ENCODE measurements at places on chromosomes 4 and X.

DNA sequence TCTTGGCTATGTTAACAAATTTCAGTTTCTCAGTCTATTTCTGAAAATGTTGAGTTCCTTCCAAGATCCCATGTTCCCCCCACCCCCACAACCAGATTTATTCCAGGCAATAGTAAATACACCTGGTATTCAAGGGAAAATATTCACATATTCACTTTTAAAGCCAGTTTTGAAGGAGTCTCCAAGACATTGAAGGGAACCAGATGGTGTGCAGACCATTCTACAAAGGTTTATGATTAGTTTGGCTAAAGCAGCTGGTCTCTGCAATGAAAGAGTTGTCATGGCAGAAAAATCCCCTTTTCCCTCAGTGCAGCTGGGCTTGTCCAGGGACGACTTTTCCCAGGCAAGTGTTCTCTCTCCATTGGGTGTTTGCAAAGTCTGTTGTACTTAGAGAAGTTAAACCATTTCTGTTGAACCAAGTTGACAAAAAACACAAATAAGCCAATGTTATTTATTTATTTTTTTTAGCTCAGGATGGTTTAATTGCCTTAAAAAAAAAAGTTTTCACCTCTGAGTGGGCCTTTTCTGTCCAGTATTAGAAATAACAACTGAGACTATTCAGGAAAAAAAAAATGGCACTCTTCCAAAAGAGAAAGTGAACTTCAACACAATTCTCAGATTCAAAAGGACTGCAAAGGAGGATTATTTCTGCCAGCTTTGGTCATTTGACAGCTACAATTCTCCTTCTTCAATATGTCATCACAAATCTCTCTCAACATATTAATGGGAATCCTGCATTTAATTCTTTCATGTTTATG lies 410.6 kb downstream of the IL1RAPL1 start:
- no peak for DNase-seq

- DNase-seq: no peak
These were observed 99.8 kb upstream of the TSPAN5 start for GRCh38 chr4:98758182-98758581.

DNA sequence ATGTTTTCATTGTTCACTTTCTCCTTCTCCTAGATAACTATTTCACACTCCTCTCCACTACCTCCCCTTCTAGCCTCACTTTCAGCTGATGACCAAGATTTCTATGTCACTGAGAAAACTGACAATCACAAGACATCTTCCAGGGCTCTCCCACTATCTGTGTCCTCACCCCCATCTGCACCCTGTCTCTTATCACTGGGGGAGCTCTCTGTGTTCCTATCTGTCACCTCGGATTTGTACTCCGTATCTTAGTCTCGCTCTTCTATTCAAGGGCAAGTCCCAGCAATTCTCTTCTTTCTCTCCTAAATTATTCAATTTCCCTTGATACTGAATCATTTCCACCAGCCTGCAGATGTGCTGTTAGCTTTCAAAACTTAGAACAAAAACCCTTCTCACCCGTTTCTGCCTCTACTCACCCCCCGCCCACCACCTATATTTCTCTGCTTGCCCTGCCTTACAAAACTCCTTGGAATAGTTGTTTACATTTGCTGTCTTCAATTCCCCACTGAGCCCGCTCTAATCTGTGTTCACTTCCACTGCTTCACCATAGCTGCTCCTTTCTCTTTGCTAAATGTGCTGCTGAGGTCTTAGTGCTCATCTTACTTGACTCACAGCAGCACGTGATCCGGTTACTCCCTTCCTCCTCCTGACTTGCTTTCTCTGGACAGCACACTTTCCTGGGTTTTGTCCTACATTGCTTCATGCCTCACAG lies 293.2 kb downstream of the UNC5C start:
- peak; percentile 6 for DNase-seq

DNA sequence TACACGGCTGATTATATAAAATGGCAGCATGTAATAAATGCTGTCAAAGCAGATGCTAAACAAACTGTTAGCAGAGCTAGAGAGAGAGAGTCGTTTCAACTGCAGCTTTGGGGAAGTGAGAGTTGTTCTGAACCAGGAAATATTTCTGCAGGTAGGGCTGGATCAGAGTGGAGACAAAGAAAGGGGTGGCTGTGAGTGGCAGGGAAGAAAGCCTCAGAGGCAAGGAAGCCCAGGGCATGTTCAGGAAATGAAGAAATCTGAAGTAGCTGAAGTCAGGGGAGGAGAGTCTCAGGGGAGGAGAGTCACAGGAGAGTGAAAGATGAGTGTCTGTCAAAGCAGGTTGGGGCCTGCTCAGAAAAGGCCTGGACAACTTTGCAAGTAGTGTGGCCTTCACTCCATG lies 48.4 kb upstream of the RPS6KA3 start:
- no peak for DNase-seq

DNA sequence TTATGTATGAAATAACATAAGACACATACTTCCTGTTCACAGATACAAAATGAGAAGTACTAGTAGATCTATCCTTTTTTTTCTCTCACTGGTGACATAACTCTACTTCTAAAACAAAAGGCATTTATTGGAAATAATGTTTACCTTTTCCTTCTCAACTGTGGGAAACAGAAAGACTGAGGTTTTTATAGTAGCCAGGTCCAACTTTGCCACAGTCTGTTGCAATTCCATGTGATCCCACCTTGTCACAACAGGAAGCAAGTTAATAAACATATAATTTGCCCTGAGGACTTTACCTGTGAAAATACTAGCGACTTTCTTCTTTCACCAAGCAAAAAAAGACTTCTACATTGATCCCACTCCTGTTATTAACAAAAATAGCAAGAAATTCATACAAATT lies 475.8 kb downstream of the PDGFC start:
- DNase-seq: no peak

GRCh38 chr4:57043347-57044251 lies 64.9 kb downstream of the POLR2B start:
- DNase-seq: no peak

DNA sequence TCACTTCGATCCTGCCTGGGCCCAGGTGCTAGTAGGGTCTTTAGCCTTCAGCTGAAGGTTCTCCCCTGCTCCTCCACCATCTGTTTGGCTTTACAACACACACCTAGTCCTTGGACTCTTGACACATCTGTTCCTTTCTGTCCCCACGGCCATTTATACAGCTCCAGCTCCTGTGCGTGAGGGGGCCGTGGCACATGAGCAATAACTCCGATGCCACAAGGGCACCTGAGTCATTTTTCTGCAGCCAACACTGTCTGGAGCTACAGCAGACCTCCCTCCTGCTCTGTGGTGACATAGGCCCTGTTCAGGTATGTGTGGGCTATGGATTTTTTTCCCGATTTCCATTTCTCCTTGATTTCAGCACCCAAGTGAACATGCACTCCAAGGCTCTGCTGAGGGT lies 44.7 kb upstream of the BCOR start:
- no peak for DNase-seq

DNA sequence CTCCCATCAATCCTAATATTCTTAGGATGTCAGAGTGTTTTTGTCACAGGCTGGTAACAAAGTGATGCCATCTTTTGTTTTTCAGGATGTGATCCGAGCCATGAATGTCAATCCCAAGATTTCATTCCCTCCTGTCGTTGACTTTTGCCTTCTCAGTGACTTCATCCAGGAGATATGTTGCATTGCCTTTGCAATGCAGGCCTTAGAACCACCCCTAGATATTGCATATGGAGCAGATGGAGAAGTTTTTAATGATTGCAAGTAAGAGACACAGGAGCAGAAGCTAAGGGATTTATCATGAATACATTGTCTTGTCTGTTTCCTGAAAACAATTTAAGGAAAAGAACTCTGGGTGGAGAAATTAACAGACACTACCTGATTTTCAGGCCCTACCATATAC lies 28.6 kb downstream of the SPATA18 start:
- DNase-seq: no peak

- DNase-seq: no peak
These were observed 141.9 kb upstream of the STK26 start for GRCh38 chrX:131881194-131881593.

DNA sequence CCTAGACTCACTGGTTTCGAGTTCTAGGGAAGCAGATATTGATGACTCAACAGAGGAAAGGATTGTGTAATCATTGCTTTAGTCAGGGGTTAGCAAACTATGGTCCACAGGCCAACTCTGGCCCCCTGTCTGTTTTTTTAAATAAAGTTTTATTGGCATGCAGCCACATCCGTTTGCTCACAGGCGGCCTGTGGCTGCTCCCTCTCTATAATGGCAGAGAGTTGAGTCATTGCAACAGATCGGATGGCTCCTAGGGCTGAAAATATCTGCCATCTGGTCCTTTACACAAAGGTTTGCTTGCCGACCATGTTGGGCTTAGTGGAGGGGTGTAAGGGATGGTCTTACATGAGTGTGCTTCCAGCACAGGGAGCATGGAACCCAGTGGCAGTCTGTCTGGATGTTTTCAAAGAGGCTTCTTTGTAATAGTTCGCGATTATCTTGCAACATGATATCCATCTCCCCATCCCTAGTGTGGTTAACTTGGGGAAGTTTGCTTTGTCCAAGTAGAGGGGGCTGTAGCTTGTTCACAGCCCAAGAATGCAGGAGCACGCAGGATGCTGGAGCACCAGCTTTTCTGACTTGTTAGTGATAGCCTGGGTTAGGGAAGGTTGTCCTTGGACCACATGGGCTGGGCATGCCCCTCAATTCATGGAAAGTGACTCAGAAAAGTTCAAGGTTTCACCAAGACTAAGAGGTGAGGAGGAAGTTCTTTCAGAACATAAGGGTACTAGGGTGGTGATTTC lies 59.3 kb upstream of the CLDN34 start:
- DNase-seq: peak; percentile 44

DNA sequence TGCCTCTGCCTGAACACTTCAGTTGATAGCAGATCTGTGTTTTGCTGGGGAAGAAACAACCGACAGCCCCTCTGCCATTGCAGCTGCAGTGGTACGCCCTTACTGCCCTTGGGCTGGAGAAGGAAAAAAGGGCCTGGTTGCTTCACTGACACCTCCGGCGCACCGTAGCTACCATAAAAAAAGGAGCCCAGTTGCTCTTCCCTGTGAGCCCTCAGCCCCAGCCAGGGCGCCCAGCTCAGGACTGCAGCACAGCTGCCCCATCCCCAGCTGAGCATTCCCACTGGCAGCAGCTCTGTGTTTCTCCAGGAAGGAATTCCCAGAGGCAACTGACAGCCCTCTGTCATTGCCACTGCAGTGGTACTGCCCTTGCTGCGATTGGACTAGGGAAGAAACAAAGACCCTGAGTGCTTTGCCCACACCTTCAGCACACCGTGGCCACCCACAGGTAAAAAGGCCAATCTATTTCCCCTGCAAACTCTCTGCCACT lies 142.7 kb downstream of the DKK2 start:
- DNase-seq: no peak

- DNase-seq: no peak
These were observed 24.0 kb upstream of the ASMTL start for GRCh38 chrX:1476682-1477081.

GRCh38 chr4:75922588-75922987 lies 18.2 kb downstream of the NAAA start:
- DNase-seq: no peak

DNA sequence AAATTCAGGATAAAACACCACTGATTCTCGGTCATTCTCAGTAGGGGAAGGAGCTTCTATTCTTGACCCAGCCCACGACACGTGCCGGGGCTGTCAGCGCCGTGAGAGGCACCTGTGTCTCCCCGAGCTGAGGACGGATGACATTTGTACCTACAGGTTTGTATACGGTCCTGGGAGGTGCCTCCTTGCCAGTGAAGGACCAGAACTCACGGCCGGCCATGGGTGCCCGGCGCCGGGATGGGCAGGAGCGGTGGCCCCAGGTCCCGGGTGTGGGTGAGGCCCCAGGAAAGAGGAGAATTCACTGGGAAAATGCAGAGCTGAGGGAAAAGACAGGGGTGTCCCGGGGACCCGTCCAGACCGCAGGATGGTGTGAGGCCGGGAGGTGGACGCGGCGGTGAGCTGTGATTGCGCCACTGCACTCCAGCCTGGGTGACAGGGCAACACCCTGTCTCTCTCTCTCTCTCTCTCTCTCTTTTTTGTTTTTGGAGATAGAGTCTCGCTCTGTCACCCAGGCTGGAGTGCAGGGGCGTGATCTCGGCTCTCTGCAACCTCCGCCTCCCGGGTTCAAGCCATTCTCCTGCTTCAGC lies 48.9 kb upstream of the PPP2R3B start:
- DNase-seq: no peak

DNA sequence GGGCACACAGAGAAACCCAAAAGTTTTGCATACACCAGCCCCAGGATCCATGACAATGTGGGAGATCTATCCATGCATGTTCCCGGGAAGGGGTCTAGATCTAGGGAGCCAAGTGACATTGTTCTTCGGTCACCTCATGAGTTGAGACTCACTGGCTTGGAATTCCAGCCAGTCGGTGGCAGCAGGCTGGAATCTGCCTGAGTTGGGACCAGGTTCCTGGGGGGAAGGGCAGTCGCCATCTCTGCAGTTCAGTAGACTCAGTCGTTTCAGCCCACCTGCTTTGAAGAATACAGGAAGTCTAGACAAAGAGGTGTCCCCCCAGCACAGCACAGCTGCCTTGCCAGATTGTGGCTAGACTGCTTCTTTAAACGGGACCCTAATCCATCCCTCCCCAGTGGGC lies 46.0 kb upstream of the PBDC1 start:
- no peak for DNase-seq

DNA sequence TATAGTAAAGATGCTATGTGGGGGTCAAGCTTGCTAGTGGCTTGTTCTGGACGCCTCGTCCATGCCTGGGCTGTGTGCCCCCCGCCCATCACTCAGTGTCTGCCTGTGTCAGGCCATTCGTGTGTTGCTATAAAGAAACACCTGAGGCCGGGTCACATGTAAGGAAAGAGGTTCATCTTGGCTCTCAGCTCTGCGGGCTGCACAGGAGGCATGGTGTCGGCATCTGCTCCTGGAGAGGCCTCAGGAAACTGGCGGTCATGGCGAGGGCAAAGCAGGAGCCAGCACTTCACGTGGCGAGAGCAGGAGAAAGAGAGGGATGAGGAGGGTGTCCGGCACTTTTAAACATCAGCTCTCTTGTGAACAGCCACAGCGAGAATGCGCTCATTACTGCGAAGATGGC lies 25.2 kb downstream of the PIGG start:
- no peak for DNase-seq

GRCh38 chr4:95155759-95156451 lies 392.9 kb downstream of the UNC5C start:
- DNase-seq: peak; percentile 19

DNA sequence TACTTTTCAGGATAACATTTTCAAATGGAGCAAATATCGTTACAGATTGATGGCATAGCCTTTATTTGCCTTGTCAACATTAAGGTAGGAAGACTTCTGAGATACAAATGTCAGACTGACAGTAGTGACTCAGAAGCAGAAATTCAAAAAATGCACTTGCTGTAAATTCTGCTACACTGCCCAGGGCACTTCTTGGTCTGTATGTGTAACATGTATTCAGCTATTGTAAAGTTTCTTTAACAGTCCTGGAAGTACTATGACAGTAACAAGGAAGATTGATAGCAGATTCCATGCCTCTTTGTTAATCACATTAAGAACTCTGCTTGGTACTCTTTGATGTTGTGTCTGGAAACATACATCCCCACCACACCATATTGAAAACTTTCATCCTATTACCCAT lies 69.6 kb upstream of the PCDH18 start:
- no peak for DNase-seq

All from inflammatory macrophage treated with lipopolysaccharide for 4 hours (primary cell).